ENCODE measurements at places on chromosomes 5 and 9.

DNA sequence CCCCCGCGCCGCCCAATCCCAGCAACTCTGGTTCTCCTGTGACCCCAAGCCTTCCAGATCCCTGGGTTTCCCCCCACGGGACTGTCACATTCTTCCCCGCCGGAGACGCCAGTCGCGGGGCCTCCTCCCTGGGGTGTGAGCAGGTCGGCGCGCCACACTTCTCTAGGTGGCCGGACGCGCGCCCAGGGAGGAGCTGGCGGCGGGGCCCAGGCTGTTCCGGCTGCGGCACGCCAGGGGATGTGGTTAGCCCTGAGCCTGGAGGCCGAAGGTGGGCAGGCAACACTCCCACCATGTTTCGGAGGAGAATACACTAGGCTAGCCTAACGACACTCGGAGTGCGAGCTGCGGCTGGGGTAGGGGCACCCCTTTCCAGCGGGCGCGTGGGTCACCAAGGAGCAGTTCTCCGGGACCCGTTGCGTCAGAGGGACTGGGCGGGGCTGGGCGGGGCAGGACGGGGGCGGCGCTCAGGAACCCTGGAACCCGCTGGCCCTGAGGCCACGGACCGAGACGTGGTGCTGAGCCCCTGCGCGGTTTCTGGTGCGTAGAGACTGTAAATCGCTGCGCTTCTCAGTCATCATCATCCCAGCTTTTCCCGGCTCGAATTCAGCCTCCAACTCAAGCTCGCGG is at the start of gene SLC27A6:
SLC27A6 (plus strand) TSS at position 478 of the 627 bp plus-strand sequence. CDS start 650 bp downstream, outside the sequence.
- DNase-seq = no peak

DNA sequence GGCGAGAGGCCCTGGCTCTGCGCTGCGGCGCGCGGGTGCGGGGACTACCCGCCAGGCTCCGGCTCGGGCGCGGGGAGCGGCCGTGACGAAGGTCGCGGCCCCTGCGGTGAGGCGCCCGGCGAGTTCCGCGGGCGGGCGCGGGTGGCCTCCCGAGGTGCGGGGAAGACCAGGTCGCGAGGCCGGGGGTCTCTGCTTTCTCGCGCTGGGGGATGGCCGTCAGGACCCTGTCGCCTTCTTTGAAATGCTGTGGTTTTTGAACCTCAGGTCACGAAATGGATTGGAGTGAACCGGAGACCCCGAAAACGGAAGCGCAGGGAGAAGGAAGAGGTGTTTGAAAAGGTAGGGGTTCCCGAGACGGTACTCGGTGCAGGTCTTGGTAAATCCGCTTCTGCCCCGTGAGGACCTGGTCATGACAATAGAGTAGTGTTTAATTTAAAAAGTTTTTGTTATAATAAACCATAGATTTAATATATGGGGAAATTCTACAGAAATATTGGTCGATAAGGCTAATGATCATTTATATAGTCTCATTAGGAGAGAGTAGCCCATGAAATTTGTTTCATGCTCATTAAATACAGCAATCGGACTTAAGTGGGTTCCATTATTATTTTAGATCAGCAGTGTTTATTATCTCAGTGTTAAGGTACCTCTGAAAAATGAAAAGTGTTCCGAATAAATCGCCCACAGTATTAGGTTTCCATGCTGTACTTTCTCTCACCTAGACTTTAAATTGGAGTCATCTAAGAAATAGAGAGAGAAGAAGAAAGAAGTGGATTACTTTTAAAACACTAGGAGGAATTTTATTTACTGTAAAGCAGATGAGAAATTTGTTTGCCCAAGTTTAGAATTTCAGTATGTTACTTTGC is 279.0 kb downstream of the AOPEP start:
- no peak for DNase-seq

DNA sequence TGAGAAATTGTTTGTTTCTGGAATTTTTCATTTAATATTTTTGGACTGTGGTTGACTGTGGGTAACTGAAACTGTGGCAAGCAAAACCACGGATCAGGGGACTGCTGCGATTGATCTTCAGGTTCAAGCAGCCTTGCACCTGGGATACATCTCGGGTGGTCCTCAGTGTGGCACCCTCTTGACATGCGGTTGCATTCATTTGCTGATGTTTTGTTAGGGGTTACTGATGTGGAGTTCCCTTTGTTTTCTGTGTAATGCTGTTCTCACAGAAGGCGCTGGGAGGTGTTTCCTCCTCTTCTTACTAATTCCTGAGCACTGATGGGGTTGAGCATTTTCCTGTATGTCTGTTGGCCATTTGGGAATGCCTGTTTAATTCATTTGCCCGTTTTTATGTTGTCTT is 60.4 kb downstream of the EHMT1 start:
- DNase-seq = no peak

DNA sequence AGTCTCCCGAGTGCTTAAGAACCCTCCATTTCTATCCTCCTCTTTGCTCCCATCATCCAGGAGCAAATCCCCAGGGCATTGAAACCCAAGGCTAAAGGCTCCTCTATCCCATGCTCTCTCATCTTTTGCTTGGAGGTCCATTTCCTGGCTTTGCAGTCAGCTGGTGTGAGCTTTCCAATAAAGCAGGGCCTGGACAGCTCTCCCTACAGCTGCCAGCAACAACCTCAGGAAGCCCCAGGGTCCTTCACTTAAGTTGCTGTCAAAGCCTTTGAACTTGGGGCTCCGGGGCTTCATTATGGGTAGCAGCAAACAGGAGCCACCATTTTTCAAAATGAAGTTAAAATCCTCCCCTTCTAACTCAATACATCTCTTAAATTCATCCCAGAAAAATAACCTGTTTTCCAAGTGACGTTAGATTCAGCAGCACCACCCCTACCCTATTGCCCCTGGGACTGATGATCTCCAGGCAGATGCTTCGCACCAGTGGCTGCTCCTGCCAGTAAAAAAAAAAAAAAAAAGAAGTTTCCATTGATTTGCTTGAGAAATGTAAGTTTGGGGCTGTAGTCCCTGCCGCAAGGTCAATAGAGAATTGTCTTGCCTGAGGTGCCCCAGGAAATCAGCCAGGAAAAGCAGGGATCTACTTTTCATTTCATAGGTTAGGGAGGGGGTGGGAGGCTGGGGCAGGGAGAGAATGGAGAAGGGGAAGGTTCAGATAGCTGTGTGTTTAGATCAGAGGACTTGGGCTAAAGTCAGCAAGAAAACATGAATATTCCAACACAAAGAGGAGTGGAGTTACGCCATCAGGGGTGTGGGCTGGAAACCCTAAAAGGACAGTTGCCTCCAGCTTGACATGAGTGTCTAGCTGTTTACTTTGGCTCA is 83.8 kb upstream of the IL6ST start:
- DNase-seq = no peak

DNA sequence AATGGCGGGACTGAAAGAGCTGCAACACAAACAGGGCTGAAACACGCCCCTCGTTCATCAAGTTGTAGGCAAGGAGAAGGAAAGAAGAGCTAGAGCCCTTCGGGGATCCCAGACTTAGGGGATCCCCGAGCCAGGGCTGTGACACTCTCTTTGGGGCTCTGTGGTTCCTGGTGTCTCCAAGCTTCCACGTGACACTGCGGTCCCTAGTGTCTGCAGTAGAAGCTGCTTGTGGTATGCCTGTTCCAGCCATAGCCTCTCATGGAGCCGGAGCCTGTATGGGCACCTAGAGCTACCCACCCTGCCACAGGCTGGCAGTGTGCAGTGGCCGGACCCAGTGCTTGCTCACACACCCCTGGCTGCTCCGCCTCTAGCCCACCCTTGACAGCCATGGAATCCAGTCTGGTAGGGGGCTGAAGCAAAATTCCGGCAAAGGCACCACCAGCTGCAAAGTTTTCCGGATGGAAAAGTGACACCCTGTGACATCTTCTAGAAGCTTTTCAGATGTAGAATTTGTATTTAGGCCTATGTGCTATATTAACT is 1439.6 kb upstream of the ACO1 start:
- no peak for DNase-seq

GRCh38 chr9:36881743-36882441 is 152.2 kb downstream of the PAX5 start:
- DNase-seq = no peak

- DNase-seq = no peak
Observed at GRCh38 chr5:88934439-88934838, 51.5 kb upstream of the MEF2C start.

GRCh38 chr5:94748212-94748611 is 129.7 kb downstream of the SLF1 start:
- DNase-seq = no peak

DNA sequence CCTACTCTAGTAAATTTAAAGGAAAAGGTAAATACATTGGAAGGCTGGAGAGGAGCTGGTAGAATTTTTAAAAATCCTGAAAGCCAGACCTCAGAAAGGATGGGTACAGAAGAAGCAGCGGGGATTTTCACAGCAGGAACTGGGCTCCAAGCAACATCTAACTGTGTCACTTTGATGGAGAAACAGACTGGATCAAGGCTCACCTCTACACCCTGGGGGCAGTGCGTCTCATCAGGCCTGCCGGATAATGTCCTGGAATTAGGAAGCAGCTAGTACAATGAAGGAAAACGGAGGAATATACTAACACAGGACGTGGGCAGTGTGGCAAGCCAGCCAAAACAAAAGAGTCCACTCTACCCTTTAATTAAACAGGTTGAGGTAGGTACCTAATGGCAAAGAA is 463.6 kb downstream of the TAF11L14 start:
- no peak for DNase-seq

- DNase-seq = no peak
Observed at GRCh38 chr9:134940236-134941208, 22.8 kb upstream of the FCN1 start.

- no peak for DNase-seq
Observed at GRCh38 chr5:110727025-110727314, 499 bp upstream of the TMEM232 start.

DNA sequence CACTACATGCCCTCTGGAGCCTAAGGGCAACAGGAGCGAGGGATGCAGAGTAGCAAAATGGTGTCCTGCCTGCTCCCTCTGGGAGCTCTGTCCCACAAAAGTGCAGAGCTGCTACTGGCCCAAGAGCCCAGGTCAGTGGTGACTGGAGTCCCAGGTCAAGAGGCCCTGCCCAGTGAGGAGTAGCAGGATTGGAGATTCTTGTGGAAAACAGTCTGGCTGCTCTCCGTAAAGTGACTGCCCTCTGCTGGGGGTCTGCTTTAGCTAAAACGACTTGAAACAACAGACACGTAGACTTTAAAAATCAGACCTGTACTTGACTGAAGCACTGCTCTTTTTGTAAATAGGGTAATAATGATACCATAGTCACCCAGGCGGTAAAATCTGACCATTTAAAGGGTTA is 917.0 kb downstream of the MAT2B start:
- no peak for DNase-seq

DNA sequence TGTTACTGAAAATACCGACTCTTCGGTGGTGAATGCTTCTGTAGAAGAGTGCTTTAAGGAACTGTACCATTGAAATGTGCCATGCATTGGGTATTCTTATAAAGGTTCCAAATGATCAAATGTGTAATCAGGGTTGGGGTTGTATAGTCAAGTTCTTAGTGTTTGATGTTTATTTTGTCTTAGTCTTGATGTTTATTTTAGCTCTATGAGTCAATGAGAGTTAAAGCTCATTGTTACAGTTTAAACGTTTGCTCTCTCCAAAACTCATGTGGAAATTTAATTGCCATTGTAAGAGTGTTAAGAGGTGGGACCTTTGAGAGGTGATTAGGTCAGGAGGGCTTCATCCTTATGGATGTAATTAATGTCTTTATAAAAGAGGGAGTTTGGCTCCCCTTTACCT is 153.0 kb downstream of the FER start:
- no peak for DNase-seq

DNA sequence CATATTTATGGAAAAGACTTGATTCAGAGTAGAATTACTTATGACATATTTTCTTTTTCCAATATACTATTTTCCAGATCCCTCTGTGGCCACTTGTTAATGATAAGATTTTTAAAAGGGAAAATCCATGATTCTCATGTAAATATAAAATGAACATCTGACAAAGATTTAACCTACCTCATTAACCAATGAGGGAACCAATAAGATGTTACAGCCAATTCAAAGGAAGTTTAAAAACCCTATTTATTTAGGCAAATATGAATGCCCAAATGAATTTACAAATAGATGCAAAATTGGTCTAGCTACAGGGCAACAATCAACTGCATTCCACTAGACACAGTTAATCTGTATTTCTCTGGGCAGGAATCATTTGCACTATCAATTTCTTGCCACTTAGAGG is 226.8 kb downstream of the ADAMTSL1 start:
- DNase-seq = no peak

DNA sequence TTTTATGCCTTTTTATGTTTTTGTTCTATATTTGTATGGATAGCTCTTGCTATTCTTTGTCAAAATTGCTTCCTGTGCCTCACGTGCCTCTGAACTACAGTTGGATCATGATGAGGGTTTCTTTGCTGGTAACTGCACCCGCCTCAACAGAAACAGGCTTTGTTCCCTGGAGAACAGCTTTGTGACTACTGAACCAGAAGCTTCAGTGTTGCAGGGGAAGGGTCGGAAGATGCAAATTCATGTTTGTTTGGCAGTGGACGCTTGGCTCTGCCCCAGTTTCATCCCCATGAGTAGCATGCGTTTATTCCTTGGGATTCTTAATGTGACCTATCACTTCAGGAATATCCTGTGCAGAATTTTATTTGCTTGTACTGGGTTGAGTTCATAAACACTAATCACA is 959.1 kb upstream of the WWC1 start:
- no peak for DNase-seq

DNA sequence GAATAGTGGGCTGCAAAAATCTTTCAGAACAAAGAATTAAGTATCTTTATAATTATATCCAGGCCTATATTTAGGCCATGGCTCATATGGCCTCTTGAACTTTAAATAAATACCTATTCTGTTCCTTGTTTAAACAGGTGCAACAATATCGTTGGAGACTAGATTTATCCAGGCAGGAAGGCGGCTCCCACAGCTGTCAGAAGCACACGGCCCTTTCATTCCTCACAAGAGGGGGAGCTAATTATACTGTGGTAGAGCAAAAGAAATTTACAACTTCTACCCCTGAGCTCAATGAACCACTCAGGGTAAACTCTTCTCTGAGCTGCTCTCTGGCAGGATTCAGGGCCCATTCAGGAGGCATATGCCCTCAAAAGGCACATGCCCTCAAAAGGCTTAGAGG is 31.3 kb downstream of the TMEM174 start:
- DNase-seq = no peak

DNA sequence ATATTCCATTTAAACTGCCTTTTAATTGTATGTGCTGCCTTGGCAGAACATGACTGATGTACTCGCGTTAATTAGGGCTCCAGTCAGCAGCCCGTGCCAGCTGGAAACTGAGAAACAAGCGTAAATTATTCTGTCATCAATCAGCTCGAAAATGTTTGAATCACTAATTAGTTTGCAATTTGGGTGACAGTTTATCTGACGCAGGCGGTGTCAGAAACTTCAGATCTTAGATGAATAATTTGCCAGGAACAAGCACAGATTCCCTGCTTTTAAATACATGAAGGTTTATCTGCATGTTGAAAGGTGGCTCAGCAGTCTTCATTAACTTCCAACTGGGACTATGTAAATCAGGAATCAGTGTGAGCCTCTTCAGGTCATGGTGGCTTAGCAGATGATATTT is 176.0 kb upstream of the TLE4 start:
- DNase-seq = no peak

GRCh38 chr5:175866377-175866907 is 4.9 kb upstream of the CPLX2 start:
- DNase-seq = no peak

GRCh38 chr5:107736638-107737037 is 65.9 kb upstream of the EFNA5 start:
- no peak for DNase-seq
